Ovary (tissue), 10 donors: ENCODE measurements at places on chromosomes 3 and 15. TPM values are rescaled to one million over a fixed set of nuclear protein-coding genes. Genes with fewer than 3 reads are reported as not detected.

GRCh38 chr3:151350656-151351055, 21.3 kb upstream of the P2RY13 start:
- DNase-seq: no peak

GRCh38 chr15:68113273-68113672, 59.2 kb downstream of the PIAS1 start:
- DNase-seq: no peak

The CCDC80 gene
- 37.2 TPM for total RNA-seq

GRCh38 chr15:64618540-64618939, 156.8 kb downstream of the RBPMS2 start:
- DNase-seq: no peak

DNA sequence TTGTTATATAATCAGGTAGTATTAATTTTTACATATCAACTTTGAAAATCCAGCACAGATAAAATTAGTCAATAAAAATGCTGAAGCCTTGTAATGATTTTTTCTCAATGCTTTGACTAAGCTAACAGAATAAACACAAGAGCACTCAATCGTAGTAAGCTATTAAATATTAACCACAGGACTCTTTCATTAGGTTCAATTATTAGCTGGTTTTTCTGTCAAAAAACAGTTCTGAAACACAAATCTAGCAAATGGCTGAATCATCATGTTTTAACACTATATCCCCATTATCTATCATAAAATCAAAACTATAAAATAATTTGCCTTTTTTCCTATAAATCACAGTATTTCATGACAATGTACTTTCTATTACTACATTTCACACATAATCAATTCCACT, 69.6 kb downstream of the PLOD2 start:
- DNase-seq: no peak

GRCh38 chr3:160951642-160952487, 153.3 kb downstream of the B3GALNT1 start:
- no peak for DNase-seq
